ENCODE measurements at places on chromosomes 3 and 15.

DNA sequence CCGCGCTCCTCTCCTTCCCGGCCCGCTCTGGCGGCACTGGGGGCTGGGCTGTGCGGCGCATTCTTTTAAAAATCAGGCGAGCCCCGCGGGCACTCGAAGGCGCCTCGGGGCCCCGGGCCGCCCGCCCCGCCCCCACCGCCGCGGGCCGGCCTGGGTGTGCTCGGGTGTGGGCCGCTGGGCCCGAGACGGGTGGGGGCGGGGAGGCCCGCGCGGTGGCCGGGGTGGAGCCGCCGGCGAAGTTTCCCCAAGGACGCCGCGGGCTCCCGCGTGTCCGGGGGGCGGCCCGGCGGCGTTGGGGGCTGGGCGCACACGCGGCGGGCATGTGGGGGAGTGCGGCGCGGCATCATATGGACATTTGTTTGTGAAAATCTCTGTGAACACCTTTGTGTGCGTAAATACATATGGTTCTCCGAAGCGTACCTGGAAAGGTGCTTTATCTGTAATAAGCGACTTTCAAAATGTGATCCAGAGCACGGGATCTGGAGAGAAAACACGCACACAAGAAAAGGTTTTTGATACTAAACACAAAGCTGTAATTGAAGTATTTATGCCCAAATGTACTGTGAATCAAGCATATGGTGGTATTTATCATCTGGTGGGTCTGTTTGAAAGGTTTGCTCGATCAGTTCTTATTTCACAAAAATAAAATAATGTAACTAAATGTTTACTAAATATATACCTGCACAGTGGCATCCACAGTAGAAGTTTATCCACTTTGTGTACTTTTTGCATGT, 612 bp upstream of the TBL1XR1 start:
- DNase-seq: no peak

DNA sequence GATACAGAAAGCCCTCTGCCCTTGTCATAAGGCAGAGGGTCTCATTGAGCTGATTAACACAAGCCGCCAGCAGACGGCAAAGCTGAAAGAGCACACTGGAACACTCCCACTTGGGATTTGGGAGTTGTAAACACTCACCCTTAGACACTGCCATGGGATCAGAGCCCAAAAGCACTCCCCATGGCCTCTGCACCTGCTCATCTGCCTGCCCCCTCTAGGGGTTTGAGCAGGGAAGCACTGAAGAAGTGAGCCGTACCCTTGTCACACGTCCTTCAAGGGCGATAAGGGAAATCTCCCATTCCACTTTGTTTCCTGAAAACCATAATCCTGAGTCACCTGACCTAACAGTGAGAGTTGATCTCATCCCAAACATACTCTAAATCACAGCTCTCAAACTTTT, 14.7 kb downstream of the FSIP1 start:
- no peak for DNase-seq

GRCh38 chr3:49199239-49199899, 28.0 kb downstream of the KLHDC8B start:
- no peak for DNase-seq

GRCh38 chr3:120908030-120908794, at the start of gene STXBP5L:
Gene STXBP5L, plus strand, starts transcription at chr3:120908205. Its CDS starts 1,374 bp downstream, at chr3:120909579.
- DNase-seq: peak; percentile 56

DNA sequence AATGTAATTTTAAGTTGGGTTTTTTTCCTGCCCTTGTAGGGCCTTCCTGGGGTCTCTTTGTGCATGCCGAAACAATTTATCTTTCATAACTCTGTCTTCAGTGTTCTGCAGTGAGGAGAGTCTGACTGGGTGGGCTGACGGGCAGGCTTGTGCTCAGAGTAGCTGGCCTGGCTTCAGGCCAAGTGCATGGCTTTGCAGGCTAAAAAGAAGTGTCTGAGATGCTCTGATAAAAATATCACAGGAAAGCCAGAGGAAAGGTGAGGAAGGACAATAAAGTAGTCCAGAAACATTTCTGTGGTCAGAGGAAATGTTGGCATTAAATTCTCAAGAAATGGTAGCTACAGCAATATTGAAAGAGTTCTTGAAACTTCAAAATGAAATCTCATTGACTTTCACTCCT, 25.5 kb downstream of the ST3GAL6 start:
- no peak for DNase-seq

GRCh38 chr3:115146418-115147328, at the start of gene ZBTB20:
Gene ZBTB20, minus strand, starts transcription at chr3:115147288.
- peak; percentile 76 for DNase-seq

- DNase-seq: no peak
Observed at GRCh38 chr3:17044855-17045254, 160.1 kb downstream of the PLCL2 start.

DNA sequence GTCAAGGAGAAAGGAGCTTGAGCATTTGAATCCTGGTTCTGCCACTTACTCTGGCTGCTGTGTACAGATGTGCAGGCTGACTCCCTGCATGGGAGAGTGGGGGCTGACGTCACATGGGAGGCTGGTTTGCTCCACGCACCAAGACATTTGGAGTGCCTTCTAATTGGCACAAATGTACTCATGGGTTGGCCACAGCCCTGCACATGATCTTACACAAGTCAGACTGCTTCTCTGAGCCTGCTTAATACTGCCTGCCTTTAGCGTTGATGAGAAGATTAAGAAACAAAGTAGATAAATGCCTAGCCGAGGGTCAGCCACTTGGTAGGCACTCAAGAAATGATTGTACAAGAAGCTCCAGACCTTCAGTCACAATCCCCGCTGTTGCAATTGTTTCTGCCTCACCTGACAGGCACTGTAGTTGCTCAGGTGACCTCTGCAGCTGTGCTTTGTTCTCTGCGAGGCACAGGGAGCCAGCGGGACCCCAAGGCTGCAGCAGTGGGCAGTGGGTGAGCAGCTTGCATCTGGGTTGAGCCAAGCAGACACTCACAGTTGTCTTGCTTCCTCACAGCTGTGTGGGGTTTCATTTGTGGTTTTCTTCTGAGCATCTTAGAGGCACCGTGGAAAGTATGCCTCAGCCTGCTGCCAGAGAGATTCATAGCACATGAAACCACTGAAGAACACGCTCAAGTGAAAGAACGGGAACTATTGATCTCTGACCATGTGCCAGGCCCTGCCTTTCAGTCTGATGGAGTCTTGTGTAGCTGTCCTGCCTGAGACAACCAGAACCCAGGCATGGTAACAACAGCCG, 33.1 kb downstream of the GRK7 start:
- no peak for DNase-seq

DNA sequence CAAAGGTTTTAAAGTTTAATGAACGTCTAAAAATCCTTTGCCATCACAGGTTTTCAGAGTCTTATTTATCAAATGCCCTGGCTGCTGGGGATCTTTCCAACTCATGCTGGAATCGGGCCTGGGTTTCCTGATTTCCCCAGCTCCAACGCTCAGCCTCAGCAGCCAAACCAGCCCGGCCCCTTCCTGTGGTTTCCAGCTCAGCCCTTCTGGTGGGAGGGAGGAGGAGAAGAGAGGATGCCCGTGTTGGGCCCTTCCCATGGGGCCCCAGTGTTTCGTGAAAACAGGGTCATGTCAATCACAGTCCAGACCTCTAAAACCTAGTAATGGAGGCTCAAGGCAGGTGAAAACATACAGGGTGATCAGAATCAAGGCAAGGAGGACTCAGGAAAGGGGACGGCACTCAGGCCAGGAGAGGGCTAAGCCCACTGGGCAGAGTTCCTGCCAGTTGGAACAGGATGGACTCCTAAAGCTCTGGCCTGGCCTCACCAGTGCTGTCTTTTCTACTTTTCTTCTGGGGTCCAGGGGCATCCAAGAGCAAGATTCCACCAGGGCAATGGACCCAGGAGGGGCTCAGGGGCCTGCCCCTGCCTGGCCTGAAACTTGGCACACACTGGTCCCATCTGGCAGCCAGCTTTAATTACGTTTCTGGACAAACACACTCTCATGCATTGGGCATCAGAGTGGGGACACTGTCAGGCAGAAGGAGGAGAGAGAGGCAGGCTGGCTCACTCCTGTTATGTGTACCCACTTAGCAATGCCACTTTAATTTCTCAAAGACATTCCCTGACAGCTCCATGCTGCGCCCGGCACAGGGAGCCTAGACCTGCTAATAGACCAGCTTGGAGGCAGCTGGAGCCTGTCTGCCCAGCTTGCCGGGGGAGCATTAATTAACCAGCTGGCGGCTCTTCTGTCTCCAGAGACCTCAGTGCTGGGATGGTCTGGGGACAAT, 194.6 kb downstream of the FAM43A start:
- no peak for DNase-seq

DNA sequence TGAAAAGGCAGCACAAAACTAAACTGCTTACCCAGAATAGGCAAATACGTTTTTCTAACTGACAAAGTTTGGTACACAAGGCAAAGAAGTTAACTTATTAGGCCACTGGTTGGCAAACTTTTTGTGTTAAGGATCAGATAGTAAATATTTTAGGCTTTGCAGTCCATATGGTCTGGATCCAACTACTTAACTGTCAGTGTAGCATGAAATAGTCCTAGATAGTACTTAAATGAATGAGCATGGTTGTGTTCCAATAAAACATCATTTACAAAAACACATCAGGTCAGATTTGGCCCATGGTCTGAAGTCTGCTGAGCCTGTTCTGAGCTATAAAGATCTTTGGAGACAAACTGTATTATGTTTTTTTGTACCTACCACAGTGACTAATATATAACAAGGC, 136.9 kb downstream of the PCCB start:
- DNase-seq: no peak

- DNase-seq: no peak
Observed at GRCh38 chr3:147359177-147360050, 46.9 kb downstream of the ZIC4 start.

DNA sequence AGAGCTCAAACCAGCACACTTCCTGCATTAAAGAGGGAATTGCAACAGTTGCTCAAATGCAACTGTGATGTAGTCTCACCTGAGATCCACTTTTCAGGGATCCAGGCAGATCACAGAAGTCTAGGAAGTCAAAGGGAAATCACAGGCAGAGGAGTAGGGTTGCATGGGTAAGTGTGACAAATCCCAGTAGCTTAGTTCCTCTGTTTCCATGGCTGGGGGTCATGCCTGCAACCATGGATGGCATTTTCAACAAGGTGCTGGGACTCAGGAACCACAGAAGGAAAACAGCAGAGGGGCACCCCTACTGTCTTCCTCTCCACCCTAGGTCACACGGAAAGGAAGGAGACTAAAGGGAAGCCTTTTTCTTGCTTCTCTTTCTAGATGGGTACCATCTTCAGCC, 36.5 kb upstream of the ARNT2 start:
- no peak for DNase-seq

DNA sequence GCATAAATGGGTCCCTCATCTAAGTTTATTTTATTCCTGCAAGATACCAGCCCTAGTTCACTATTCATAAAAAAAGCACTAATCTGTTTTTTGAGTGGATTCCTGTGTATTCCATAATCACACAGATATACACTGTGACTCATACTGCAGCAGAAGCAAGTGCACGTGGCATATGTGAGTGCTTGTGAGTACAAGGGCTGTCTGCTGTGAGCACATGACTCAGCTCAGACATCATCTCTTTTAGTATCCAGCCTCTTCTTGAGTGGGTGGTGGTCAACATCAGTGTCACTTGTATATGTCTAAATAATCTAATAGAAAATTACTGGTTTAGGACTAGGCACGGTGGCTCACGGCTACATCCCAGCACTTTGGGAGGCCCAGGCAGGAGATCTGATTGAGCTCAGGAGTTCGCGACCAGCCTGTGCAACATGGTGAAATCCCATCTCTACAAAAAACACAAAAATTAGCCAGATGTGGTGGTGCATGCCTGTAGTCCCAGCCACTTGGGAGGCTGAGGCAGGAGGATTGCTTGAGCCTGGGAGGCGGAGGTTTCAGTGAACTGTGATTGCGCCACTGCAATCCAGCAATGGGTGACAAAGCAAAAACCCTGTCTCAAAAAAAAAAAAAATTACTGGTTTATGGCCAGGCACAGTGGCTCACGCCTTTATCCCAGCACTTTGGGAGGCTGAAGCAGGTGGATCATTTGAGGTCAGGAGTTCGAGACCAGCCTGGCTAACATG, 49.8 kb downstream of the NIPA2 start:
- no peak for DNase-seq

DNA sequence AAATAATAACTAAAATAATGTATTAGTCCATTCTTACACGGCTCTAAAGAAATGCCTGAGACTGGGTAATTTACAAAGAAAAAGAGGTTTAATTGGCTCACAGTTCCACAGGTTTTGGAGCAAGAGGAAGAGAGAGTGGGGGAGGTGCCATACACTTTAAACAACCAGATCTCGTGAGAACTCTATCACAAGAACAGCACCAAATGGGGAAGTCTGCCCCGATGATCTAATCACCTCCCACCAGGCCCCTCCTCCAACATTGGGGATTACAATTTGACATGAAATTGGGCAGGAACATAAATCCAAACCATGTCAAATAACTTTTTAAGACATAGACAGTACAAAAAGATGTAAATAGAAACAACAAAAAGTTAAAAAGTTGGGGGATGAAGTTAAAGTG, 63.2 kb downstream of the ILDR1 start:
- no peak for DNase-seq

- peak; percentile 17 for DNase-seq
Observed at GRCh38 chr15:89740137-89740536, 10.9 kb downstream of the MESP1 start.

DNA sequence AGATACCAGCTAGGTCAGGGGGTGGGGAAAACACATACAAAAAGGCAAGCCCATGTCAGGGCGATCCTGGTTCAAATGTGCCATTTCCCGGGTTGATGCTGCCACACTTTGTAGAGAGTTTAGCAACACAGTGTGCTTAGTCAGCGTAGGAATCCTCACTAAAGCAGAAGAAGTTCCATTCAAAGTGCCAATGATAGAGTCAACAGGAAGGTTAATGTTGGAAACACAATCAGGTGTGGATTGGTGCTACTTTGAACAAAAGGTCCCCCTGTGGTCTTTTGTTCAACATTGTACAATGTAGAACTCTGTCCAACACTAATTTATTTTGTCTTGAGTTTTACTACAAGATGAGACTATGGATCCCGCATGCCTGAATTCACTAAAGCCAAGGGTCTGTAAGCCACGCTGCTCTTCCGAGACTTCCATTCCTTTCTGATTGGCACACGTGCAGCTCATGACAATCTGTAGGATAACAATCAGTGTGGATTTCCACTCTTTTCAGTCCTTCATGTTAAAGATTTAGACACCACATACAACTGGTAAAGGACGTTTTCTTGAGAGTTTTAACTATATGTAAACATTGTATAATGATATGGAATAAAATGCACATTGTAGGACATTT, 28.9 kb downstream of the TPM1 start:
- no peak for DNase-seq

GRCh38 chr15:96515371-96515770, 184.9 kb downstream of the NR2F2 start:
- no peak for DNase-seq

- no peak for DNase-seq
Observed at GRCh38 chr3:157610876-157611535, 107.8 kb upstream of the VEPH1 start.

GRCh38 chr15:29018995-29019976, 133.5 kb downstream of the APBA2 start:
- no peak for DNase-seq

GRCh38 chr3:11246663-11246970, 25.6 kb upstream of the ATG7 start:
- no peak for DNase-seq

DNA sequence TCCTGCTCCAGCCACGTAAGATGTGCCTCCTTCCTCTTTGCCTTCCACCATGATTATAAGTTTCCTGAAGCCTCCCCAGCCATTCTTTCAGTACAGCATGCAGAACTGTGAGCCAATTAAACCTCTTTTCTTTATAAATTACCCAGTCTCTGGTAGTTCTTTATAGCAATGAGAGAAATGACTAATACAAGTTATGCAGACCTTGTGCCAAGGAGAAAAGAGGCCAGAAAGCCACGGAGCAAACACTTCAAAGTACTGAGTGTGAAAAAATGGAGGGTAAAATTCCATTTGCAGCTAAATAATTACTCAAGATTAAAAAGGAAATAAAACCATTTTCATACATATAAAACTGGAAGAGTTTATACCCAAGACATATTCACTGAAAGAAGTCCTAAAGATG, 213.6 kb upstream of the LINGO1 start:
- DNase-seq: no peak

Data from hippocampal formation (tissue), 2 donors.